BE2C (cell line): ENCODE measurements at places on chromosomes 6 and 20.
A peak's percentile ranks its signal among the peaks of the same experiment; 100 is the strongest.

- DNase-seq, result no peak
These were observed 2.0 kb downstream of the MMP9 start for GRCh38 chr20:46010491-46011391.

DNA sequence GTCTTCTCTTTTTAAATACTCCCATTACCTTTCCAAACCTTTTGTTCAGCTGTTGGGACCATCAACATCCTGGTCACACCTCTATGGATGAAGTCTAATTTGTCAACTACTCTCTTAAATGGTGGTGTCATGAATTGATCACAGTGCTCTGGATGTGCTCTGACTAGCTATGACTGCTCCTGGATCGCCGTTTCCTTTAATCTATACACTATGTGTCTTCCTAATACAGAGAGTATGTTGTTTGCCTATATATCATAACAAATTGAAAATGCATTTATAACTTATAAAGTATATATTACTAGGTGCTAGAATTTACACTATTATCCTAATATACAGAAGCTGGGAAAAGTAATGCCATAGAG, 357.5 kb downstream of the LAMA2 start:
- DNase-seq, result no peak

- peak; percentile 31 for DNase-seq
These were observed 156.3 kb downstream of the ARID1B start for GRCh38 chr6:156933201-156934068.

- DNase-seq, result no peak
These were observed at the start of gene FAM162B for GRCh38 chr6:116764961-116765841. TSS of gene FAM162B (minus strand) at chr6:116765719. CDS start at chr6:116765576, 143 bp downstream.

DNA sequence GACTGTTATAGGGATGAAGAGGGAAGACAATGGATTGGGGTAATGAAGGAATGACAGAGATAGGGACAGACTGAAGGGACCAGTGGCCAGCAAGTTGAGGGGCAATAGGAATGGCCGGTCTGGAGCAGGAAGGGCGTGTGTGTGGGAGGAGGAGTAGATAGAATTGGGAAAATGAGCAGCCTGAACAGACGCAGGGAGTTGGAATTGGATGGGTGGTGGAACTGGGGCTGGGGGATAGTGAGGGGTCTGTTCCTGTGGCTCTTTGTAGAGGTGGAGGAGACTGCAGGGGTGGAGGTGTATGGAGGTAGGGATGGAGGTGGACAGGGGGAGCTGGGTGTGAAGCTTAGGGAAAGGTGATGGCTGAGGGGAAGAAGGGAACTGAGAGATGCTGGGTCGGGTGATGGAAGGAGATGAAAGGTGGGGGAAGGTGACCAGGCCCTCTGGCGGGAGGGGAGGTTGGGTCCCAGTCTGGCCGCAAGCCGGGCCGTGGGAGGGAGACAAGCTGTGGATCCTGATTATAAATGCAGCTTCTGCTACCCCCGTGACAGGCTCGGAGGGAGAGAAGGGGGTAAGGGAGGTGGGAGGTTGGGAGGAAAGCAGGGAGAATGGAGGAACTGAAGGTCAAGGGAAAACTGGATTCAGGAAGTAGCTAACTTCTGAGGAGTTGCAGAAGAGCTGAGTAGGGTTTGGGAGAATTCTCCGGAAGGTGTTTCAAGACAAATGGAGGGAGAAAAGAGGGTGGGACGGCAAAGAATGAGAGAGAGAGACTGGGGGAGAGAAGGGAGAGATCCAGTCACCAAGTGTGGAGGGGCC, 5.2 kb downstream of the SYNGAP1 start:
- no peak for DNase-seq

GRCh38 chr6:34865107-34865506, 22.7 kb downstream of the TAF11 start:
- DNase-seq, result no peak

DNA sequence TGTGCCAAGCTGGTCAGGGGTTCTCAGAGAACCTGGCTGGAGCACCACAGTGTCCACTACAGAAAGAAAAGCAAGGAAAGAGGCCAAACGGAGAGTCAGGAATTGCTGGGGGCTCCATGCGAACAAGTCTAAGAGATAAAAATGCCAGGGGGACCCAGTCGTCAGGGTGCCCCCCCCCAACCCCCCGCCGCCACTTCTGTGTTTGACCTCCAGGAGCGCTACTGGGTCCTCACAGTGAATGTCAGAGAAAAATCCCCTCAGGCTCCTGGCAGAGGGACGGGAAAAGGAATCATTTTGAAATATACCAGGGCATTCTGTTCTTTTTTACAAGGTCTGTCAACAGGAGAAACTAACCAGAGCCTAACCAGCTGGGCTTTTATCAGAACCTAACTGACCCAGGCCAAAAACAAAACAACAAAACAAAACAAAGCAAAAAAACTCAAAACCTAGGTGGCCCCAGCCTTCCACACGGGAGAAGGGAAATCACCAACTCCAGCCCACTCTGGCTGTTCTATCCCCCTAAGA, 17.9 kb upstream of the NELFCD start:
- DNase-seq, result peak; percentile 34

DNA sequence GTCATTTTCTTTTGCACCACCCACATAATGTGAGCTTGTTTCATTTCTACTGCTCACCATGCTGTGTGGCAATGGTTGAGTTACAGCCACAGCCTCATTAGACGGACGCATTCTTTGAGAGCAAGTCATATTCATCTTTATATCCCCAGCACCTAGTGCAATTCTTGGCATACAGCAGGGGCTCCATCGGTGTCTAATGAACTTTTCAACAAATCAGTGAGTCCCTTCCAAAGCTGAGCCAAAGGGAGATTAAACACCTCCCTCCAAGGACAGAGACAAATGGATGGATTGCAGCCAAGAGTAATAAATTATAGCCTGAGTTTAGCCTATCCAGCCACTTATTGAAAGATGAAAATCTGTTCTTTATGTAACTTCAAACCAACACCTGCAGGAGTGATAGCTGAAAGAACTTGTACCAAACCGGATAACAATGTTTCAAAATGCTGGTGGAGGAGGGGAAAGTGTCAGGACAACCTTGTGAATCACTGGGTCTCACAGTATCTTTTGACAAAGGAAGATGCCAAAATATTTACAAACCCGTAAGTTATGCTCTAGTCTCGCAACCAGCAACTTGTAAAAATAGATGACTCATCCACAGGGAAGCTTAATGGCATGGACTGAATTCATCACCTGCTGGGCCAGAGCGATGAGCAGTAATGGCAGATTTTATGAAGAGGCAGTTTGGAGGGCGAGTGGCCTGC, 139.0 kb downstream of the PXDC1 start:
- no peak for DNase-seq

GRCh38 chr6:154070657-154071056, 31.6 kb downstream of the OPRM1 start:
- DNase-seq, result no peak
